ENCODE measurements at places on chromosomes 3 and 15.

DNA sequence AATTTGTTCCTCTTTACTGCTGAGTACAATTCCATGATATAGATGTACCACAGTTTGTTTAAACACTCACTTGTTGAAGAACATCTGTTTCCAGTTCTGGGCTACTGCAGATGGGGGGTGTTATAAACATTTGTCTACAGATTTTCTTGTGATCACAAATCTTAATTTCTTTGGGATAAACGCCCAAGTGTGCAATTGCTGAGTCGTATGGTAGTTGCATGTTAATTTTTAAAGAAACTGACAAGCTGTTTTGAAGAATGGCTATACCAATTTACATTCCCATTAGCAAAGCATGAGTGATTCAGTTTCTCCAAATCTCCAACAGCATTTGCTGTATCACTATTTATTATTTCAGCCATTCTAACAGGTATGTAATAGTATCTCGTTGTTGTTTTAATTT is 242.0 kb upstream of the MRPL3 start:
- DNase-seq, result no peak

DNA sequence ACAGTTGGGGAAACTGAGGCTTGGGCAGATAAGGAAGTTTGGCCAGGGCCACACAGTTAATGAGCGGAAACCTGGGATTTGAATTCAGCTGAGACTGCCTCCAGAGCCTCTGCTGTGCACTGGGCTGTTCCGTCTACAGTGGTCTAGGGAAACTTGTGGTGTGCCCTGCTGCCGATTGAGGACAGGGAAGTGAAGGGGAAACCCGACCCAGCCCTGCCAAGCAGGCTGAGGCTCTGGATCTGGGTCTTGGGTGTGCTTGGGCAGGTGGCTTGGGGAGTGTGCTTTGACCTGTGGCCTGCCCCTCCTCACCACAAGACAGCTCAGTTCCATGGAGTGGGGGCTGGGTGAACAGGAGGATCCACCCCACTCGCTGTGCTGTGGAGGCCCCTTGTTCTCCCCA is 17.6 kb downstream of the NISCH start:
- DNase-seq, result no peak

GRCh38 chr3:137693791-137694190 is 70.3 kb upstream of the SOX14 start:
- DNase-seq, result no peak

DNA sequence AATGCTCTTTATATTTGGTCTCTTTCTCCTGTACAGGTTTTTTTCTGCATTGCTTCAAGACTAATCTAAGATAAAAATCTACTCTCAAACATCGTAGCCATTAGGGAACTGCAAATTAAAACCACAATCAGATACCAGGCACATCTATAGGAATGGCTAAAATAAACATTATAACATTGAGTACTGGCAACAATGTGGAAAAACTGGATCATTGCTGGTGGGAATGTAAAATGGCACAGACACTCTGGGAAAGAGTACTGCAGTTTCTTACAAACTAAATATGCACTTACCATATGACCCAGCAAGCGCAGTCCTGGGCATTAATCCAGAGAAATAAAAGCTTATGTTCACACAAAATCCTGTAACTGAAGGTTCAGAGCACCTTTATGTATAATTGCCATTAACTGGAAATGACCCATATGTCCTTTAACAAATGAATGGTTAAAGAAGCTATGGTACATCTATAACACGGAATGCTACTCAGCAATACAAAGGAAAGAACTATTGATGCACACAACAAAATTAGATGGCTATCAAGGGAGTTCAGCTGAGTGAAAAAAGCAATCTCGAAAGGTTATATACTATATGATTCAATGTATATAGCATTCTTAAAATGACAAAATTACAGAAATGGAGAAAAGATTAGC is 6.3 kb downstream of the ABCC5 start:
- no peak for DNase-seq

GRCh38 chr3:144109944-144110343 is 138.3 kb downstream of the DIPK2A start:
- DNase-seq, result no peak

GRCh38 chr15:37360724-37361123 is 260.4 kb upstream of the MEIS2 start:
- DNase-seq, result no peak

DNA sequence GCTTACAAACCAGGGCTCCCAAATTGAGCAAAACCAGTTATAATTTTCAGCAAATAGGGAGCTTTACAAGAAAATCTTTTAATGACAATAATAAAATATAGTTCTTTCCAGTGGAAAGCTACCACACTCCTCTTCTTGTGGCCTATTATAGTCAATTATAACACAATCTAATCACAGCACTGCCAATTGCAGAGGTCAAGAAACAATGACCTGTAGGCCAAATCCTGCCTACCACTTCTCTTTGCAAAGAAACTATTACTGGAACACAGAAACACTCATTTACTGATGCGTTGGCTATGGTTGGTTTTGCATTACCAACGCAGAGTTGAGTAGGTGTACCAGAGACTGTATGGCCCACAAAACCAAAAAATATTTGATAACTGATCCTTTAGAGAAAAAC is 110.5 kb downstream of the WDR72 start:
- DNase-seq, result no peak

DNA sequence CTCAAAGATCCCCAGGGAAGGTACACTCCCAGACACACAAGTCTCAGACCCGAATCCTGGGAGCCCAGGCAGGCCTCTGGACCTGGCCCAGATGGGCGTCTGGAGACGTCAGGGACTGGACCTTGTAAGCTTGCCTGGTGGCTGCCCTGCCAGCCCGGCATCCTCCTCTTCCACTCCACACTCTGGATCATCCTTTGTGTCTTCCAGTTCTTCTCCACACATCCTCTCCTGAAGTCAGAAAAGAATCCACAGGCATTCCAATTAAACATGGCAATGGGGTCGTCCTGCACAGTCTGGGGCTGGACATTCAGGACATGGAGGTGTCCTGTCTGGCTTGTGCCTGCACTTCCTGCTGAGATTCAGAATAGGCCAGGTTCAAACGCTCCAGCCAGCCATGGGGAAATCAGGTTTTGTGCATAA is 208.8 kb upstream of the IGF1R start:
- no peak for DNase-seq

GRCh38 chr3:124461838-124462632 is 268.2 kb upstream of the UMPS start:
- no peak for DNase-seq

DNA sequence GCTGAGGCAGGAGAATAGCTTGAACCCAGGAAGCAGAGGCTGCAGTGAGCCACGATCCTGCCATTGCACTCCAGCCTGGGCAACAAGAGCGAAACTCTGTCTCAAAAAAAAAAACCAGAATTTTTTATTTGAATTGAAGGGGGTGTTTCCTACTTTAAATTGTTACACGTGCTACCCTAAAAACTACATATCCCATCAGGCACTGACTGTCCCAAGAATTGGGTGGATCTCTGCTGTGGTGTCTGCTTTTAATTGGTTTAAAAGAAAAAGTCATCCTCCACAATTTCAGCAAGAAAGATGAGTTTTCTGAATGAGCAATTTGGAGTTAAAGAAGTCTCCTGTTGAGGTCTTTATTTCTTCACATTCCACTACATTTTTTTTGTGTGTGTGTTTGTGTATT is 2.1 kb downstream of the PDIA3 start:
- DNase-seq, result no peak

GRCh38 chr3:123623346-123623880 is 38.6 kb upstream of the HACD2 start:
- DNase-seq, result no peak

- DNase-seq, result no peak
These were observed 72.9 kb downstream of the TMCC1 start for GRCh38 chr3:129820587-129820986.

- DNase-seq, result no peak
These were observed 932 bp upstream of the VPS8 start for GRCh38 chr3:184811034-184811433.

DNA sequence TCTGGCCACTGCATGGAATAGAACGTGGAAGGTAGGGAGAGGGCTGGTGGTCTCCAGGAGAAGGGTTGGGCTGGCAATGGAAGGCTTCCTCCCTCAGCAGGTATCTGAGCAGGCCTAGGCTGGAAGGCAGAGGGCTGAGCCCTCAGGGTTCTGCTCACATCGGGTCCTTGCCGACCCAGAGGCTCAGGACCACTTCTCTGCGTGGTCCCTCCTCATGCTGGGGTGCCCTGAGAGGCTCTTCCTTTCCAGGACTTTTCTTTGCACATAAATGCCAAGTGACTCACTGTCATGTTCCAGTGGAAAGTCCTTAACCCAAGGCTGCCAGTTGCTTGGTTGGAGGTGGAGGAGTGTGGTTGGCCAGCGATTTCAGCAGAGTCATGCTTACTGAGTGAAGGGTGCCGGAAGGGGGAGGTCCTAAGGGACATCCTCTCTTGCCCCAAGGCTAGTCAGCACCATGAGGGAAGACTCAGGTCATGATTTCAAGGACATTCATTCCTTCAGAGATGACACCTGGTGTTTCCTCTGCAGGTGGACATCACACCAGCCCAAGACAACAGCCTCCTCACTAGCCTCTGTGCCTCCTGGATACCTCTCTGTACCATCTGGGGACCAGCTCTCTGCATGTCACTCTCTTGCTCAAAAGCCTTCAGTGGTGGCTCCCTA is 8.2 kb downstream of the SLC6A6 start:
- no peak for DNase-seq

DNA sequence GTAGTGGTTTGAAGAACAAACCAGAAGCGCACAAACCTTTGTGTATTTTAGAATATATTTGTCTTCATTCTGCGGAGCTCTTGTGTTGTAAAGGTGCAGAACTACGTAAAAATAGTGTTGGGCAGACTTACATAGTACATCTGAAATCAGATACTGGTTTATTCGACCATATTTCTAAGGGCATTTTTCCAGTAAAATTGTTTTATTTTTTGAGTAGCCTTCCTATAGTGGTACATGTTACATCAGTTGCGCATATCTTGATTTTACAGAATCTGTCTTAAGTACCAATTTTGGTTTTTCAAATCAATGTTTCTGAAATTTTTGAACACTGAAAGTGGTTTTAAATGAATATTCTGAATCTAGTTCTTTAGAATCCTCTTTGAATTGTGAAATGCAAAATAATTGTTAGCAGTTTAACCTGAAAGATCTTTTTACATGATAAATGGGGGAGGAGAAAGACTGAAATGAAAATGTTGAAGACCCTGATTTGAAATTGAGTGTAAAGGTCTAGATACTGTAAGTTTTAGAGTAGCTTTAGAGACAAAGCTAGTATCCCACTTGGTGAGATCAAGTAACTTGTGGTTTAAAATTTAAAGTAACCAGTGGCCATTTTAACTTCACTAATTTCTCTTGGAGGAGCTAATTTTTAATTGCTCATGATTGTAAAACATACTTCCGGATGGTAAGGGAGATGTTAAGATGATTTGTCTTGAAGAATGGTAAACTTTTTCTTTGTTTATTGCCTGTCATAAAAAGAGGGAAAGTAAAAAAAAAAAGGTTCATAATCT is 15.5 kb upstream of the CHD2 start:
- no peak for DNase-seq

GRCh38 chr3:49471856-49472495 is 1.9 kb downstream of the DAG1 start:
- DNase-seq, result no peak

DNA sequence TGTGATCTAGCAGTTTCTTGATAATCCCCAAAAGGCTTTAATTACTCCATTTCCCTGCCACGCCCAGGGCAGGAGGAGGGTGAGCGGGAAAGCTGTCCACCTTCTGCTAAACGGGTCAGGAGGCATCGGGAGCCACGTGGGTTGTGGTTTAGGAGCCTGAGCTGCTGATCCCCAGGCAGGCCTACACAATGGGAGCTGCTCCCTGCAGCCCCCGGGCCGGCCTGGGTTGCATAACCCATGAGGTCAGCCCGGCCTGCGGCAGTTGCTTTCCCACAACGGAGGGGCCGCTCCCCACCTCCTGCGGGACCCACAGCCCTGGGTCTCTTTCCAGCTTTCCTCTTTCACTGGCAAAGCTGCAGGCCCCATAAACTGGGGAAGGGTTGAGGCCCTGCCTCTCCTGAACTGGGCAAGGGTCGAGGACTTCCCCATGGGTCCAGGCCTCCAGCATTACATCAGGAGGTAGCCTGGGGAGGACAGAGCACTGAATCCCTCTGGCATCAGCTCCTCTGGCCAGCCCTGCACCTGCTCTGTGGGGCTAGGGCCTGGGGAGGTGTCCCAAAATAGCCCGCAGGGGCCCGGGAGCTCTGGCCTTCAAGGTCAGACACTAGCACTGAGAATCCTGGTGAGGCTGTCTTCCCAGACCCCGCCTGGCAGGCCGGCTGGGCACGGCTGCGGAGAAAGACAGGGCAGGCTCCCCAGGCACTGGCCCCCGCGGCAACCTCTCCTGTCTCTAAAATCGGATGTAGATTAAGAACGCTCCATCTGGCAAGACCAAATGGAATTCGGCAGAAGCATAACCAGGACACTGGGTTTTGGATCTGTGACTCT is 47.3 kb downstream of the ZDHHC19 start:
- DNase-seq, result no peak

DNA sequence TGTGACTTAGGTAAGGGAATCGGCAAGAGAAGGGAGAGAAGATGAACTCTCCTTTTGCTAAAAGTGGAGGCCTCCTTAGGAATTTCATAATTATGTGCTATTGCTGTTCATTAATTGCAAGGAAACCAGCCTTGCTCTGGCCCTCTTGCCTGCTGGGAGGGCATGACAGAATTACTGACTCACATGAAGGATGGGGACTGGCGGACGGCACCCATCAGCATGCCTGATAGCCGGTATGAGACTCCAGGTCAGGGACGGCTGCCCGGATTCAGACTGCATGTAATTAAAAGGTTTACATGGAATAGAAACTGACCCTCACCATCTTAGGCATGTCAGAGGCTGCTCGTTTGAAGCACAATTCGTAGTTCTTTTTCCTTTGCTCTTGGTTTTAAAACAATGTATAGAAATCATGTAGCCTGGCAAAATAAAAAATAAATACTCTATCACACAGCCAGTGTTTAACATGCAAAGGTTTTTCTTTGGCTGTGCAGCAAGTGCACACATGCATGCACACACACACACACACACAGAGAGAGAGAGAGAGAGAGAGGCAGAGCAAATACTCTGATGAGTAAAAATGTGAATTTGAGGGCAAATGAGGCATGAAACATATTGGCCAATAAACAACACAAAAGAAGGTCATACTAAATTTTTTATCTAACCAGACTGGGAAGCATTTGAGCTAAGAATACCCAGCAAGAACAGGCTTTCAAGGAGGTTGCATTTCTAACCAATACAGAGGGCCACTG is 82.7 kb downstream of the FOXB1 start:
- no peak for DNase-seq

Measured in neuronal stem cell (in vitro differentiated cells).